ENCODE measurements at places on chromosomes 12 and 14.

- no peak for DNase-seq
These were observed 1.3 kb downstream of the MBD6 start for GRCh38 chr12:57523706-57524614.

DNA sequence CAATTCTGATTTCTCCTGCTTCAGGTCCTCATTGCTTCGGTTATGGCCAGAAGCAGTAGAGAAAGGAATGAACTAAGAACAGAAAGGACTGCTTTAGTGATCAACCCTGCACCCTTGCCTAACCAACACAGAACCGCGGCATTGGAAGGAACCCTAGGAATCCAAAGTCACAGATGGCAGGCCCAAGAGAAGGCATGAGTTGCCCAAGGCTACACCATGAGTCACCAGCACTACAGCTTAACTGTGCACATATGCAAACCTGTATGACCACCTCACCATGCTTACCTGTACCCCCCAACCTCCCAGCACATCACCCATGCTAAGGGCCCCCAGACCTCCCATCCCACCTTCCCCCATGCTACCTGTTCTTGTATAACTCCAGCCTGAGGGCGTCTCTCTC is 25.9 kb upstream of the BLTP3B start:
- no peak for DNase-seq

DNA sequence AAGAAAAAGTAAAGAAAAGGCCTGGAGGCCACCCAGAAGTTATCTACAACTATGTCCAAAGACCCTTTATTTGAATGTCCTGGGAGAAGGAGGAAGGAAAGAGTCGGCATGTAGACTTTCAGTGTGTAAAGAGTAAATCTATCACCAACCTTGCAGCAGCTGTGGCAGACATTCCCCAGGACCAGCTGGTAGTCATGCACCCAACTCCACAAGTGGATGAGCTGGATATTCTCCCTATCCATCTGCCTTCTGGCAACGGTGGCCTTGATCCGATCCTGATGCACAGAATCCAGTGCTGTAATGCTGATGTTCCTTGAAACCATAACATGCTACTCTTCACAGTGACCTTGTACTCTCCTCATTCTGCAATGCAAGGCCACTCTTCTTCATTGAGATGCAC is 27.3 kb downstream of the KRT76 start:
- no peak for DNase-seq

- DNase-seq: no peak
These were observed 45.1 kb downstream of the MYF5 start for GRCh38 chr12:80761838-80762237.

DNA sequence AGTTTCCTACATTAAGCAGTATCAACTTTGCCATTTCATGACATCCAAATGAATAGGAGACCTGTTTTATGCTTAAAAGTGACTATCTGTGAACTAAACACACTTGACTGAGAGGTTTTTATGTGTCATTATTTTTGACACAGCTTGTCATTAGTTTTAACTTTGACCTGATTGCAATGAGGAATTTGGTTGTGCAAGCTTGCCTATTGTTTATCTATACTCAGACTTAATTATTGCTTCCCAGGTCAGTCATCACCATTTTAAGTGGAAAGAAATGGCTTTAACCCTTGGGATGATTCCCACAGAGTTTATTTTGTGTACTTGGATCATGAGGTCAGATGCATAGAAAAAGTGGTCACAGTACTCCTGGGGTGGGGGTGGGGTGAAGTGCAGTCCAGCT is 171.0 kb upstream of the PRICKLE1 start:
- no peak for DNase-seq

- peak; percentile 93 for DNase-seq
These were observed at the start of gene UNG for GRCh38 chr12:109097435-109098182. TSS of gene UNG (plus strand) at chr12:109097597. CDS start at chr12:109097680, 83 bp downstream.

DNA sequence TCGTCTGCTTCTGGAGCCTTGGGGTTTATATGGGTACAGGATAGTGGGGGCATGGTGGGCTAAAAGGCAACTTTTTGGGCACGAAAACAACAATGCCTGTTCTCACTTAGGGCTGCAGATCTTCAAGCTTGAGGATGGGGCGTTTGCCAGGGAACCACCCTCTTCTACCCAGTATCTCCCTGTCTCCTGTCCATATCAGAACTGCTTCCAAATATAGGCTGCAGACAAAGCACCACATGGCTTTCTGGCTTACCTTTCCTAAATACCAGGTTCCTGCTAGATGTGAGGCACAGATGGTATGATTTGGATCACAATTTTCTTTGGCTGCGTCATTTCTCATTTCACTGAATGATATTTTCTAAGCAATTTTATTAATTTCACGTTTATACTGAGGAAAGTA is 70.4 kb downstream of the CMAS start:
- DNase-seq: no peak

DNA sequence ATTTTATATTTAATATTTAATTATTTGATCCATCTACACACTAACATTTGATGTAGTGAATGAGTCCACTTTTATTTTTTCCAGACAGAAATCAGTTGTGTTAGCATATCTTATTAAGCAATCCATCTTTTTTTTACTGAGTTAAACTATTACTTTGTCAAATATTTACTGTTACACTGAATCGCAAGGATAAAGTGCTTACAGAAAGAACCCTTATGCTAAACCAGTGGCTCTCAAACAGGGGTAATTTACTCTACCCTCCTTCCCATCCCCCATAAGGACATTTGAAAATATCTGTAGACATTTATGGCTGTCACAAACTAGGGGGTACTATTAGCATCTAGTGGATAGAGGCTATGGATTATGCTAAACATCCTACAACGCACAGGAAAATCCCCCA is 508.2 kb downstream of the C12orf50 start:
- DNase-seq: no peak

- no peak for DNase-seq
These were observed 1.7 kb upstream of the LIN7A start for GRCh38 chr12:80939231-80939950.

DNA sequence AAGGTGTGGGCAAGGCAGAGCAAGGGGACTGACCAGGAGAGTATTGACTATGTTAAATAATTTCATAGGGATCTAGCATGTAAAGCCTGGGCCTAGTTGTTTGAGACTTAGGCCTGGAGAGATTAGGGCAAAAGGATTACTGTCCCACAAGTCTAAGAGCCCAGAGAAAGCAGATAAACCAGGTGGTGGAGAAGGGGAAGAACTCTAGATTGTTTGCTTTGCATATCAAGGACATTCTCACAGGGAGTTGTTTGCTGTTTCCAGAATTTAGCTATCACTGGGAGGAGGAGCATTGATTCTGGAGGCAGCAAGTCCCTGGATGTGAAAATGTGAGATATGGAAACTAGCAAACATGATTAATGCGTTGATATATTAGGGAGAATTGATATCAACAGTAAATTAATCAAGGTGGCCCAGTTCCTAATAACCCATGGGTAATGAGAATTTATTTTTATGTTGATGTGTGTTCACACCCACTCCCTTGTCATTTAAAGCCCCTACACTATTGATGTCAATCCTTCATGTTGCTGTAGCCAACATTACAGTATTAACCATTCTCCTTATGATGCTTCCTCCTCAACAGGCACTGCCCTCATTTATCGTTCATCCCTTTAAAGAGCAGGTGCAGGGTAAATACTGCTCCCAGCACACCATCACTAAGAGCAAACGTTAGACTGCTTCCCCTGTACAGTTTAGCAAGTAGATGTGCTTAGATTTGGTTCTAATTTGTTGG is 1666.7 kb upstream of the FLRT2 start:
- DNase-seq: no peak

Measured in SW 1271 (cell line).